ENCODE measurements at places on chromosomes 1 and 21.

DNA sequence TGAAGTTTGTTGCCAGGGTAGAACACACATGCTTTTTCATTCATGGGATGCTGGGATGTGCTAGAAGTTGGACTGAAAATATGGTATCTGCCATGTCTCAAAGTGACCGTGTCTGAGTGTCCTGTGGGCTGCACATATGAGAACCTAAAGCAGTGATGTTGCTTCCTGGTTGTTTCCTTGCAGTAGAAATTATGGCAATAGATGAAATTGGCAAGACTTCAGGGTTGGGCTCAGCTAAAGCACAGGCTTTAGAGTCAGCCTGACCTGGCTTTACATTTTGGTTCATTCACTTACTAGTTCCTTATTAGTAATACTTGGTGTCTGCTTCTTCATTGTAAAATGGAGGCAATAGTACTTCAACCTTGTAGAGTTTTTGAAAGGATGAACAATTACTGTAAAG, 2.2 kb downstream of the LAMC2 start:
- no peak for DNase-seq

GRCh38 chr1:155196103-155196892, 11.4 kb downstream of the THBS3 start:
- DNase-seq = no peak

DNA sequence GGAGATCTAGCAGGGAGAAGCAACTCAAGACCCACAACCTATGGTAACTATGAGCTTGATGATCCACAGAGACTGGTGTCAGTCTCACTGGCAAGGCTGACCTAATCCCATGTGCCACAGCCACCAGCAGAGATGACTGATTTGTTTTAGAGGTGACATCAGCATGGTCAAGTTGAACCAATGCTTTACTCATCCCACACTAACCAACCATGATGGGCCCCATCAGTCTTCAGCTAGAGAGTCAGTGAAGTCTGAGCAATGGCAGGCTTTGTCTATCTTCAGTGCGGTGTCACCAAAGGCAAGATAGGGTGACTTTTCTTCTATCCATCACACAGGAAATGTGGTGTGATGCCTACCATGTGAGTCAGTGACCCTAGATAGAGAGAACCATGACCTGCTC, 1470.7 kb downstream of the NCAM2 start:
- DNase-seq = no peak

DNA sequence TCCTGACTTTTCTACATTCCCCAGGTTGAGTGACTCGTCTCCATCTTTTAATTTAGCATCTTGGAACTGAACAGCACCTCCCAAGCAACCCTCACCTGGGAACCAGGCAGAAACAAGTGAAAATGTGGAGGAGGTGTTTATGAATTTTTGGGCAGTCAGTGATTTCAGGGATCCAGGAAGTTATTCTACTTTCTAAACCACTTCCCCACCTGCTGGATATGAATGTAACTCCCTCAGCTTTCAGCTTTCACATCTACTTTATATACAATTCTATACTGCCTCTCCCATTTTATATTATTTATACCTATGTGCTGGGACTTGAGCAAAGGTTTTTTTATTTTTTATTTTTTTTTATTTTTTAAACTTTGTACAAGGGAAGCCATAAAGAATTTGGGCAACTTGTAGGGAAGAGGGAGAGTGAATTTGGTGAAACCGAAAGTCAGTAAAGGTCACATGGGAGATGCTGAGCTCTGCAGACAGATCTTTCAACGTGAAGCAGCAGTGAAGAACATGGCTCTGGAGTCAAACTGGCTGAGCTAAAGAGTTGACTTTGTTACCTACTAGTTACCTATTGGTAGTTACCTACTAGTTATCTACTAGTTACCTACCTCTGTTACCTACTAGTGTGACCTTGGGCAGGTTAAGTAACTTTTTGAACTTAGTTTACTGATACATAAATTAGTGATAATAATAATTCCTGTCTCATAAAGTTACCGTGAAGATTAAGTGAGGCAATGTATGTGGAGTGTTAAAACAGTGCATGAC, 45.5 kb downstream of the DDR2 start:
- no peak for DNase-seq

GRCh38 chr1:159798893-159799292, 3.3 kb upstream of the FCRL6 start:
- DNase-seq = no peak

GRCh38 chr1:113683384-113684152, 75.7 kb downstream of the PHTF1 start:
- no peak for DNase-seq

DNA sequence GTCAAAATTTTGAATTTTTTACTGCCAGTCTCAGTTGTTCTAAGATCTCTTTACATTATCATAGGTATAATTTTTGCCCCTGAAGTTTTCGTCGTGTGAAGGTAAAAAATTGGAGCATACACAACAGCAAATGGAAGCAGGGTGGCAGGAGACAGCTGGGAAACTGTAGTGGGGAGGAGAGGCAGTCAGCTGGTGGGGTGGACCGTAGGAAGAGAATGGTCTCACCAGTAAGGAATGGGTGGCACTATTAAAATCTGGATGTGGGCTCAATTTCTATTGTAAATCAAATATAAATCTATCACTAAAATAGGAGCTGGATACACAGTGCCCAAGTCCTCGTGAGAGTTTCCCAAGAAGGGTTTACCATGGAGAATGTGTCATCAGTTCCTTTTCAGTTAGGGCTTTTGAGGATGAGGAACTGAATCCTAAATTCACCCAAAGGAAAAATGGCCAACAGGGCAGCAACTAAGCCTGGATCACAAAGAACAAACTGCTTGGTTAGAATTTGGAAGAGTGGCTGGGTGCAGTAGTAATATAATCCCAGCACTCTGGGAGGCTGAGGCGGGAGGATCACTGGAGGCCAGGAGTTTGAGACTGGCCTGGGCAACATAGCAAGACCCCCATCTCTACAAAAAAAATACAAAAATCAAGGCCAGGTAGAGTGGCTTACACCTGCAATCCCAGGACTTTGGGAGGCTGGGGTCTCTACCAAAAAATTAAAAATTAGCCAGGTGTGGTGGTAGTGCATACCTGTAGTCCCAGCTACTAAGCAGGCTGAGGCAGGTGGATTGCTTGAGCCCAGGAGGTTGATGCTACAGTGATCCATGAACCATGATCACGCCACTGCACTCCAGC, 10.5 kb upstream of the IRF2BP2 start:
- DNase-seq = no peak

GRCh38 chr1:242847390-242847993, 323.0 kb upstream of the PLD5 start:
- DNase-seq = no peak

- no peak for DNase-seq
Observed at GRCh38 chr21:42580793-42581321, 67.2 kb downstream of the SLC37A1 start.

- no peak for DNase-seq
Observed at GRCh38 chr1:203777596-203777995, 12.6 kb downstream of the LAX1 start.

DNA sequence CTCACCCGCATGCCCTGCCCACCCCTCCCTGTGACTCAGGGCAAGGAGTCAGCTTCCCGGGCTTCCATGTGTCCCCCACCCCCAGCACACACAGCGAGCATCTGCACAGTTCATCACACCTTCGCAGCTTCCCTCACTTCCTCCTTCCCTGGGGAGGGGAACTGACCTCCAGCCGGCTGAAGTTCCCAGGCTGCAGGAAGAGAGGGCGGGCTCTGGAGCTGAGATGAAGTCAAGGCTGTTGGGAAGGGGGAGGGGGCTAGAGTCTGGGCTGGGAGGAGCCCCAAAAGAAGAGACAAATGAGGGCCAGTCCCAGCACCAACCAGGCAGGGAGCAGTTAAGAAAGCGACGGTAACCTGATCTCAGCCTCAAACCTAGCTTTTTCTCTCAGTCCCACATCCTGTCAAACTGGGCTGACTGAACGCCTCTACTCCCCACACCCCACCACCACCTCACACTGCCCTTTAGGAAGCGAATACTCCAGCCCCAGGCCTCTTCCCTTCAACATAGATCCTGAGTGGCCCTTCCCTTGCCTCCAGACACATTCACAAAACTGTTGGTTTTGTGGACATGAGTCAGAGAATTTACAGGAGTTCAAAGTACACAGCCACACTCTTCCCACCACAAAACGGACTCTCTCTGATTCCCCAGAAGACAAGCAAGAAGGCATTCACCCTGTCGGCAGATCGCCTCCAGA, 1.8 kb downstream of the RHOC start:
- DNase-seq = no peak

DNA sequence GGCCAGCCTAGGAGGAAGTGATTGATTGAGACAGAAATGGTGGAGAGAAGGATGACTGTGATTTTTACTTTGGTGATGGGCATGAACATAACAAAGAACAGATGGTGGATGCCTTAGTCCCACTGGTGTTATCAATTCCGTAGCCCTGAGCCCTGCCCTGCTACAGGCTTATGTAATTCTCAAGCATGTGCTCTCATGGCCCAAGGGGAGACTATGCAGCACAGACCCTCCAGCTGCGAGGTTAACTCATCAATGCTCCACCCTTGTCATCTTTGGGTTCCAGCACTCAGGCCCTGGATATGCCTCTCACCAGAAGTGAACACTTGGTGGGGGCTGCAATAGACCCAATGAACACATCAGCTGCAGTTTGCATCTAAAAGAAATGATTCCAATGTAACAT, 62.7 kb upstream of the LRRC8D start:
- no peak for DNase-seq

DNA sequence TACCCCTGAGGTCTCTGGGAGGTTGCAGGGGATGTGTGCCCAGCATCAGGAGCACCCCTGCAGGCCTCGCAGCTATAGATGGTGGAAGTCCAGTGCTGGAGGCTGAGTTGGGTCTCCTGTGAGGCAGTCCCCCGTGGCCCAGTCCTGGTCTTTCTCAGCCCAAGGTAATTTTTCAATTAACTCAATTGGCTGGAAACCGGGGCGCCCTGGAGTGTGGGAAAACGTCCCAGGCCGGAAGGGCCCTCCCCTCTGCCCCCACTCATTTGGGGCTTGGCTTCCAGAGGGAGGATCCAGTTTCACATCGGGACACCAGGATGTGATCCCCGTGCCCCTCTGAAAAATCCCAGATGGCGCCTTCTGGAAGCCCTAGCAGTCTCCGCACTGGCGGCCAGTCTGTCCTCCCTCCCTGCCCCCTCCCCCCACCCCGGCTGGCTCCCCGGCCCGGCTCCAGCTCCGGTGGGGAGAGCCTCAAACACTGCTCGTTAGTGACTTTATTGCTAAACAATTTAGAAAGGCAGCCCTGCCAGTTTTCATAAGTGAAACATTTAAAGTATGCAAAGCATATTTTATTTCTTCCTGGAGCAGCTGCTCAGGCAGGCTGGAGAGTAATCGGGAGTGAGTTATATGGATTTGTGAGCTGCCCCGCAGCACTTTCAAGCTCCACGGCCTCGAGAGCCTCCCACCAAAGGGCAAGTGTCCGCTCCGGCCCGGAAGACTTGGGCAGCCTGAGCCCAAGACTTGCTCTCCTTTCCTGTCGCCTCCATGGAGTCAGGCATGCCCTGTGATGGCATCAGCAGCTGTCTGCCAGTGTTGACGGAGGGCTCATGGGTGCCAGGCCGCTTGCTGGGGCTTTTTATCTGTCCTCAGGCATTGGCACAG, 208.2 kb upstream of the TMEM51 start:
- DNase-seq = no peak

DNA sequence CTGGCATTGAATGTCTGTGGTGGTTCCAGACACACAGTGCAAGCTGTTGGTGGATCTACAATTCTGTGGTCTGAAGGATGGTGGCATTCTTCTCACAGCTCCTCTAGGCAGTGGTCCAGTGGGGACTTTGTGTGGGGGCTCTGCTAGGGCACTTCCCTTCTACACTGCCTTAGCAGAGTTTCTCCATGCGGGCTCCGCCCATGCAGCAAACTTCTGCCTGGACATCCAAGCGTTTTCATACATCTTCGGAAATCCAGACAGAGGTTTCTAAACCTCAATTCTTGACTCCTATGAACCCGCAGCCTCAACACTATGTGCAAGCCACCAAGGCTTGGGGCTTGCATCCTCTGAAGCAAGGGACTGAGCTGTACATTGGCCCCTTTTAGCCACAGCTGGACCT, 43.0 kb downstream of the RGS18 start:
- no peak for DNase-seq

DNA sequence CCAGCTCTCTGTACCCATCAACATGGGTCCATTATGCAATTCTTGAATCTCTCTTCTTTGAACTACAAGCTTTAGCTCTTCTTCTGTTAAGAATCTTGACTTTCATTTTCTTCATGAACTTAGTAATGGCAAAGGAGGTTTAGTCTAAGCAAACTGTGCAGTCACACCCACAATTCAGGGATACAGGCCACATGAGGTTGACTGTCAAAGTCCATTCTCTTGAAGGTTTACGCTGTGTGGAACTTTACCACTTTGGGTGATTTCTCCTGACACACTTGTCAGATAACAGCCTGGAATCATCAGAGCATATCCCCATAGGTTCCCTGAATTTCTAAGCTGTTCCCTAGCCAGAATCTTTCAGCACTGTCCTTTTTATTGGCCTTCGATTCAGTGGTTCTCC, 48.0 kb upstream of the NHLH2 start:
- DNase-seq = no peak

DNA sequence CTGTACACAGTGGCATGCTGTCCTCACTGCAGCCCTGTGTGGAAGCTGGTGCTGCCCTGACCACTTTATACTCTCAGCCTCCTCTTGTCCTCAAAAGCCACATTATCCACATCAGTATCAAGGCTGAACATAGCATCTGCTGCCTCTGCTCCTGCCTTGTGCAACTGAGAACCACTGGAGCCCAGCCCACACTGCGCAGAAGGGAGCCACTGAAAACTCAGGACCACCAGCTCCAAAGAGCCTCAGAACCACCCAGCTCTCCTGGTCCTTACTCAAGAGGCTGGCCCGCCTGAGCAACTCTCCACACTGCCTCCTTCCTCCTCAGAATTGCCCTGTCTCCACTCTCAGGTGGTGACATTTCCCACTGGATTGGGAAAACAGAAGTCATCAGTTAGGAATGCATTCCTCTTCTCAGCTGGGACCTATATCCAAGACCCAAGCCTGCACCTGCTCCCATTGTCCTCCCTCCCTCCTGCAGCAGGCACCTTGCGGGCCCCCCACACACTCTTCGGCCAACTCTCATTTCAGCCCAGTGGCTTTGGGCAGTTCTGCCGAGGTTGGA, 7.0 kb upstream of the KISS1 start:
- DNase-seq = no peak

- DNase-seq = no peak
Observed at GRCh38 chr1:99969260-99969728, 502 bp upstream of the SLC35A3 start.

GRCh38 chr21:32021319-32021994, 148.6 kb downstream of the HUNK start:
- no peak for DNase-seq

DNA sequence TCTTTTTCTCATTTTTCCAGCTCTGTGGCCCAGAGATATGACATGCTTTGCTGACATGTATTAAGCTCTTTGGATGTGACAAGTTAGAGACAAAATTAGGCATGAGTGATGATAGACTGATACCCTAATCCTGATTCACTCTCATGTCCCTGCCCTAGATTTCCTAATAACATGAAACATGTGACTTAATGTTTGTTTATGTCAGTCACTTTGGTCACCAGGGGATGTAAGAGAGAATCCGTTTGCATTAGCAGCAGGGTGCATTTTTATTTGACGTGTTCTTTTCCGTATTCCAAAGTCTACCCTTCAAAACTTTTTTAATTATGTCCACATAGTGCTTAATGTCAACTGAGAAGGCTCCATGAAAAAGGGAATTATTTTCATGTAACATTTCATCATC, 192.4 kb downstream of the HMCN1 start:
- DNase-seq = no peak

- DNase-seq = no peak
Observed at GRCh38 chr1:222136869-222137268, 395.0 kb upstream of the DUSP10 start.

All from stimulated activated effector memory CD8-positive, alpha-beta T cell treated with anti-CD3 and anti-CD28 coated beads, Interleukin-12 subunit alpha, Interleukin-12 subunit beta, amount 100 ng/mL, for 72 hours (primary cell).